NCI-H524 treated with DMSO at 0.1 percent for 48 hours (cell line): ENCODE measurements at places on chromosomes 4 and X.

- DNase-seq, result no peak
Measured at GRCh38 chrX:31320740-31321139, 248.9 kb upstream of the FTHL17 start.

DNA sequence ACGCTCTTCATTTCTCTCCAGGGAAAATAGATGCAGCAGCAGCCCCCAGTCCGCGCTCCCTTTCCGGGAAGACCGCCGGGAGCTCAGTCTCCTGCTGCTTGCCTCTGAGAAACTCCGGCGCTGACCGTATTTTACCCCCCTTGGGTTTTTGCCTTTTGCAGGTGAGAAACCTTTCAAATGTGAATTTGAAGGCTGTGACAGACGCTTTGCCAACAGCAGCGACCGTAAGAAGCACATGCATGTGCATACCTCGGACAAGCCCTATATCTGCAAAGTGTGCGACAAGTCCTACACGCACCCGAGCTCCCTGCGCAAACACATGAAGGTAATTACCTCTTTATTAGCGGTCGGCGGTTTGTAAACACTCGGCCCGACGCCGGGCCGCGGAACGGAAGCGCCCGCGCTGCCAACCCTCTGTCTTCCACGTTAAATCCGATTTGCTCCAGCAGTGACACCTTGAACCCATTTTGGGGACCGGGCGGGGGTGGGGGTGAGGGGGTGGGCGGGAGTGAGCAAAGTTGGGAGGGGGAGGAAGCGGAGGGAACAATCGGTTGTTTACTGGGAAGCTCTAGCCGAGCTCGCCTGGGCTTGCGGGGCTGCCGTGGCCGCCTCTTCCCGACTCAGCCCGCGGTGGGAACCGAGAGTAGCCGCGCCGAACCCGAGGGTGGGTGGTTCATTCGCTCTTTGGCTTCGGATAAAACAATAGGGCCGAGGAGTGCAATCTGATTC, 3.0 kb downstream of the ZIC3 start:
- DNase-seq, result no peak

GRCh38 chrX:124455966-124456365, 109.6 kb downstream of the SH2D1A start:
- DNase-seq, result no peak

DNA sequence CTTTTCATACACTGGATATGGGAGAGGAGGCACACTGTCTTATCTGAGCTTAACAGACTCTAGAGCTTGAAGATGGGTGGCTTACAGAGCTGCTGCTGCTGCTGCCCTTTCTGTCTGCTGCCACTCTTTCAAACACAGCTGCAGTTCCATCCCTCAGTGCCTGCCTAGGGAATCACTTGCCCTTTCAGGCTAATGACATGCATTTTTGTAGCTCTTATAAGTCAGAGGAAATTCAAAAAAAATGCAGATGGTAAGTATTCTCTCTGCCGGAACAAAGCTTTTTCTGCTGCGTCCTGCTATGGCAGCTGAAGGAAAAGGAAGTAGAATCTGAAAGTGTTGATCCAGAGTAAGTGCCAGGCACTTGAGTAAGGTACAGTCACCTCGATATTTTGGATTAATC, 460.4 kb upstream of the DIAPH2 start:
- DNase-seq, result no peak

DNA sequence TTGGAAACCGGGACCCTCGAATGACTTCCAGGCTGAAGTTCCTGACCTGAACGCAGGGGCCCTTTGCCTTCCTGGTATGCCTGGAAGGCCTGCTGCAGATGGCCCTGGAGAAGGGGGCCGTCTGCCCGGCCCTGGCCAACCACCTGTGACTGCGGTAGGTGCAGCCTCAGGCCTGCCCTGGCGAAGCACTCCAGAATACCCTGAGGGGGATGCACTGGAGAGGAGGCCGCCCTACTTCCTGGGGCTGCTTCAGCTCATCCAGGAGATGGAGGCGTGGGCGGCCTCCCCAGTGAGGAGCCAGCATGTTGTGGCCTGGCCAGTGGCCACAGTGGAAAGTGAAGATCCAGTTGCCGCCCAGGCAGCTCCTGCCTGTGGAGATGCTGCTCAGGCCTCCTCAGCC, 26.4 kb upstream of the PNMA3 start:
- no peak for DNase-seq

DNA sequence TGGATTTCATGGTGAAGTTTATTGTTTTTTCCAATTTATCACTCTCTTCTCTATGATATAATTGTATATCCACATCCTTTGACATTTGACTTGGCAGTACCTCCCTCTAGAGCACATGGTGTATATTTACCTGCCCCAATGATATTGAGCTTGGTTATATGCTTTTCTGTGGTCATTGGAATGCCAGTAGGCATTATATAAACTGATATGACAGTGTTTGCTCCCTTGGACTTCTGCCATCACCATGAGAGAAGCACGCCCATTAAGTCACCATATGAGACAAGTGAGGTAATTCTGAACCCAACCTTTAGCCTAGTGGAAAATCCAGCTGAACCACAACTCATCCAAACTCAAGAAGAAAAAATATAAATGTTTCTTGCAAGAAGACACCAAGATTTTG, 2761.5 kb downstream of the ARAP2 start:
- no peak for DNase-seq

DNA sequence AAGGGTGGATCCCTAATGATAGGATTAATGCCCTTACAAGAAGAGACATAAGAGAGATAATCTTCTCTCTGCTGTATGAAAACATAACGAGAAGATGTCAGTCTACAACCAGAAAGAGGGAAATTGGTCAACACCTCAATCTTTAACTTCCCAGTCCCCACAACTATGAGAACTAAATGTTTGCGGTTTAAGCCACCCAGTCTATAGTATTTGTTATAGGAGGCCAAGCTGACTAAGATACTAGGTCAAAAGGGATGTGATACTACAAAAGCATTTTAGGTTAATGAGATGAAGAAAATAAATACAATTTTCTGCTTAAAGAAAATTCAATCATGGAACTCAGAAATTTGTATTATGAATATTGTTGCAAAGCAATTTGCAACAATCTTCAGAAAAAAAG, 55.4 kb upstream of the LHFPL1 start:
- no peak for DNase-seq
